ENCODE measurements at places on chromosomes 4 and X. TPM values are rescaled to one million over a fixed set of nuclear protein-coding genes. Genes with fewer than 3 reads are reported as not detected.

Gene F8A2
- not detected for total RNA-seq

Gene SSX1
- total RNA-seq = not detected

Gene CYLC1
- not detected for total RNA-seq

Gene FREM3
- total RNA-seq = 0.34 TPM

Gene PAGE1
- total RNA-seq = not detected

Gene CCDC110
- not detected for total RNA-seq

Gene MAGED4
- 2.9 TPM for total RNA-seq

Gene TLL1
- total RNA-seq = not detected

Gene MAPK10
- 5.9 TPM for total RNA-seq

Data from T-helper 17 cell (primary cell).